ENCODE measurements at places on chromosomes 7 and 10.

DNA sequence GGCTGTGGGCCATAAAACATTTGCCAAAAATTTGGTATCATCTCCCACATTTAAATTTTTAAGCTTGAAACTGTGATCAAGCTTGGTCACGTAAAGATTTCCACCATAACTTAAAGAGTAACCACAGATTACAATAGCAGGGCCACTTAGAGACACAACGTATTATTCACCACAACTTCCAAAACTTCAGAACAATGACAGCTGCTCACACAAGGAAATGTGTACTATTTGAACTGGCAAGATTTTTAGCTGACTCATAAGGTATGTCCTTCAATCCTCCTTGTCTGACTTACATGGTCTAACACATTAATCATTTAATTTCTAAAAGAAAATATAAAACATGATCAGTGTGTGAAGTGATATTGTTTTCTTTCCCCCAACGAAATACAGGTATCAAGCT lies 234.5 kb downstream of the PARD3 start:
- DNase-seq = no peak

DNA sequence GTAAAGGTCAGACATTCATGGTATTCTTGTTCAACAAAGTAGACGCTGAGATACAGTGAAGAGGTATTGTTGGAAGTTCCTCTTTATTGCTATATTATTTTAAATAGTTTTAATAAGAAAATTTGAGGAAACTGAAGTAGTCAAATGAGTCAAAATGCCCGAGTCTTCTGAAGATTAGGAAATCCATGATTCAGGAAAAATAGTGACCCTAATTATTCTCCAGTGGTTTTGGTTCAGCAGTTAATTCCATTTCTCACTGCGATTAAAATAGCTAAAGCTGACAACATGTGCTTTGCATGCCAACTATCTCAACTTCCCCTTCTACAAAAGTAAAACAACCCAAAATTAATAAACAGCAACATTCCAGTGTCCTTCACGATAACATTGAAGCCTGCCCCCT lies 32.7 kb upstream of the PFKP start:
- DNase-seq = no peak

GRCh38 chr7:150737265-150738055 lies at the start of gene GIMAP5:
GIMAP5 (plus strand) TSS chr7:150737418; CDS start chr7:150740885, 3,467 bp downstream.
- DNase-seq = no peak

DNA sequence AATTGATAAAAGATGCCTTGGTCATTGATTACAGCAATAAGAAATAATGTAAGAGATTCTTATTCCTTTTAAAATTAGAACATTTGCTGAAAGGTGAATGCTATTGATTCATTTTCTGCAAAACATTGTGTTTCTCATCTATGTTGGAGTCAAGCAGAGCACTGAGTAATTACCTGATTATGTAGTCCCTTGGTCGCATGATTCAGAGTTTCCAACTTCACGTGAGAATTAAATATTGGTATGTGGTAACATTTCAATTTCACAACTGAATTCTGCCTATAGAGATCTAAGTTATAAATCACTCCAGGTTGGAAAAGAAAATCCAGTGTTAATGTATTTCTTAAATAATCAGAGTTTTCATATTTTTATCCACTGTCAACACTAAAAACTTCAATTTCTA lies 701.4 kb downstream of the PHTF2 start:
- DNase-seq = no peak

DNA sequence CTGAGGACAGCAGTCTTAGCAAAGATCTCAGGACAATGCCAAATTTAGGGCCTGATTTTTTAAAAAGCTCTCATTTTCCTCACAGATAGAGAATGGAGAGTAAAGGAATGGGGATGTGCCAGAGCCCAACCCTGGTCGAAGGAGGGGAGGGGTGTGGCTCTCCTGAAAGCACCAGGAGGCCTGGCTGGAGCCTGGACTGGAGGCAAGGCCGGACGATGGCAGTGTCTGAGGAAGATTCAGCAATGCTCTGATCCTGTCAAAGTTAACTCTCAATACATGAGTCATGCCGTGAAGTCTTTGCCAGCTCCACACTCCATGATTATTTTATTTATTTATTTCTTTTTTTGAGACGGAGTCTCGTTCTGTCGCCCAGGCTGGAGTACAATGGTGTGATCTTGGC lies 108.3 kb downstream of the UPF2 start:
- DNase-seq = no peak

GRCh38 chr10:133143200-133143533 lies 16.9 kb upstream of the KNDC1 start:
- no peak for DNase-seq

GRCh38 chr7:135662123-135662372 lies 266 bp upstream of the STMP1 start:
- DNase-seq = no peak

DNA sequence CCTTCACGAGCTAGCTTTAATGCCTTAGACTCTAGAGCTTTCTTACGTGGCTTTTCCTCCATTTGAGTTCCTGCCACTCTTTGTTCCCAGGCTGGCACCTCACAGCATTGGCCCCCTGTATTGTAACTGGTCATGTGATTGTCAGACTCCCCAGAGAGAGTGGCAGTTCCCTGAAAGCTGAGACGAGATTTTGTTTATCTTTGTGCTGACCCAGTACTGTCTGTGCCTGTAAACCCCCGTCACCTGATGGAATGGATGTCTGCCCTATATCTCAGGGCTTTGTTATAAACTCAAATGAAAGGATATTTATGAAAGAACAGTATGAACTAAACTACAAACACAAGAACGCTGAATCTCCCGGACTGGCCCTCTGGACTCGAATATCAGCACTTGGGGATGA lies 13.0 kb downstream of the NOBOX start:
- DNase-seq = no peak

DNA sequence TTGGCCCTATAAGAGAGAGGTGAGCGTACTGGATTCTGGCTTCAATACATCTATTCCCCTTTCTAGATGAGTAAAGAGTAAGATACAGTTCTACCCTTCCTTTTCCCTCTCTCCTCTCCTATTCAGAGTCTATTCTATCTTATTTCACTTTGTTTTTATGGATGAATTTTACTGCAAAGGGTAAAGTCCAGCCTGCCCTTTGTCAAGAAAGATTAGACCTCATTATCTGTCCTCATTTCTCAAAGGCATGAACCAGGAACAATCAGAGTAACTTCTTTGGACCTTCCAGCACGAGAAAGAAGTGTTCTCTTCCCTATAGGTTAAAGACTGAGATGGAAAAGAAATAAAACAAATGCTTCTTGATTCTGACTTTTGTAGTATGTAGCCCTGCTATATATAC lies 239.0 kb downstream of the PRKG1 start:
- DNase-seq = no peak

DNA sequence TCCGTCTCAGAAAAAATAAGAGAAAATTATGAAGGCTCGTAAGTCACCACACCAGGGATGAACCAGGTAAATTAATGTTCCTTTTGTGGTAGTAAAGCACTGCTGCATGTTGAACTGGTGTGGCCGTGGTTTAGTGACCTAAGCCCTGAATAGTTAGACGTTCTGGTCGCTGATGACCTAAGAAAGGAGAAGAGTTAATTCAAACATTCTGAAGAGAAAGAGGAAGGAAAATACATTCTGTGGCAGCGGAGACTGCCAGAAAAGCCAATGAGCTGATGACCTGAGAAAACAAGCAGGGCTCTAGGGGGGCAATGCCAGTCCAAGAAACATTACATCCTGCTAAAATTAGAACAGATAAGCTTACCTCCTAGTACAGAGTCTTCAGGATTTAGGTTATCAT lies 17.5 kb downstream of the DNAJC9 start:
- DNase-seq = no peak

DNA sequence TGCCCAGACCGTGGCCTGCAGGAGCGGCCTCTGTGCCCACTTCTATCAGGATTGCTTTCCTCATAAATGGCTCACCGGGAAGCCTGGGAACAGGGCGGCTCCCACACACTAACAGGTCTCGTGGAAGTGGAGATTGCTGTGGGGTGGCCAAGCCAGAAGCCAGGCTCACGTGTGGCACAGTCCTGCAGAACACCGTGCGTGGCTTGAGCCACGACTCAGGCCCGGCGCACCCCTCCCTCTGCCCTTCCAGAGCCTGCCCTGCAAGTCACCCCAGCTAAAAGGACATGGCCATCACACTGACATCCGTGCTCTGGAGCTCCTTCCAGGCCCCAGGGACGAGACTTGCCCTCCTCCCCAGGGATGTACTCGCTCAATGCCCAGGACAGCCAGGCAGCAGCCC lies 7.0 kb downstream of the GPER1 start:
- DNase-seq = no peak

DNA sequence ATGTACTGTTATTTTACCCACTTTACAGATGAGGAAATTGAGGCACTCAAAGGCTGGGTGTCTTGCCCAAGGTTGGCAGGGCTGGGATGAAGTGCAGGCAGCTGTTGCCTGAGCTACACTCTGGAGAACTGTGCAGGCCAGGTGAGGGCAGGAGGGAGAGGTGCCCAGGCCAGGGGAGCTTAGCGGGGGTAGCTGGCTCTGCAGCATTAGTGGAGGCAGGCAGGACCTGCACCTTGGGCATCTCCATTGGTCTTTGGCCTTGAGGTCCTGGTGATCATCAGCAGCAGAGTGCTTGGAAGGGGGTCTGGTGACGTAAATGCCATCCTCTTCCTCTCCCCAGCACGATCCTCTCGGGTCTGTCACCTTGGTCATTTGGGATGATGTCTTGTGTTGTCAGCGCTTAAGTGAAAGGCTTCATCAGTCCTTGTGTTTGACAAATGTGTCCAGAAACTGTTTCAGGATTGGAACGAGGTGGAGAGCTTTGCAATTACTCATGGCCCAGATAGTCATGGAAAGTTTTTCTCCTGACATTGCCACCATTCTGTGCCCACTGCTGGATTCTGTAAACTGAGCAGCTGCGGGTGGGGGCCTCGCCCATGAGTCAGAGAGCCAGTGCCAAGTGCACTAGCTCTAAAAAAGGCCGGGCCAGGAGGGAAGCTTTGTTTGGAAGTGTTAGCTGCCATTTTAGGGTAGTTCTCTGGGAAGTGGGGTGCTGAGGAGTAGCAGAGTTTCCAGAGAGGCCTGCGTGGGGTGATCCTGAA lies 47.6 kb downstream of the TSPAN15 start:
- no peak for DNase-seq

- no peak for DNase-seq
These were observed 1.9 kb downstream of the ZKSCAN1 start for GRCh38 chr7:100017300-100017699.

- DNase-seq = no peak
These were observed 806 bp upstream of the VIPR2 start for GRCh38 chr7:159145490-159145855.

DNA sequence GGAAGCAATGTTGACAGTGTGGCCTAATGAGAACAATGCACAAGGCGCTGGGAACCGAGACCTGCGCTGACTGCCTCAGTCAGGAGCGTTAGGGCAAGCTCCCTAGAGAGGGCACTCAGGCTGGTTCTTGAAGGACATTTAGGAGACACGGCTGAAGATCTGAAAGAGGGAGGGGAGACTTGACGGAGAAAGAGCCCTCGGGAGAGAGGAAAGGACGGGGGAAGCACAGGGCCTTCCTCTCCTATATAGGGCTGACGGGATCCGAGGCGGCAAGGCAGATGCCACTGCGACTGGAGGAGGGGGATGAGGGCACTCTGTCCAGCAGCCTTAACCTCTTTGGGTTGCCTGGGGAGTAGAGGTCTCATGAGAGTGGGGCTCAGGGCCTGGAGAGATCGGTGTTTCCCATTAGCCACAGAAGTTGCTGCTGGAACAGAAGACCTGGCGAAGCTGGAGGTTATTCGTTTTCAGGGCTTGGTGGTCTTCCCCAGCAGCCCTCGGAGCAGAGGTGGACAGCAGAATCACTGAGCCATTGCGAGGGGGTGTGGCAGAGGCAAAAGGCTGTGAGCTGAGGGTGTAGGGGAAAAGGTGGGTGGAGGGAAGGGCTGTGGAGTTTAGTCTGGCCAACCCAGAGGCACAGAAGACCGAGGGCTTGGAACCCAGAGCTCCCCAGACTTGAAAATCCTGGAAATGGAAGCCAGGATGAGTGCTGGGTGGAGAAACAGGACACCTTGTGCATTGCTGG lies 36.0 kb downstream of the CLEC2L start:
- no peak for DNase-seq

DNA sequence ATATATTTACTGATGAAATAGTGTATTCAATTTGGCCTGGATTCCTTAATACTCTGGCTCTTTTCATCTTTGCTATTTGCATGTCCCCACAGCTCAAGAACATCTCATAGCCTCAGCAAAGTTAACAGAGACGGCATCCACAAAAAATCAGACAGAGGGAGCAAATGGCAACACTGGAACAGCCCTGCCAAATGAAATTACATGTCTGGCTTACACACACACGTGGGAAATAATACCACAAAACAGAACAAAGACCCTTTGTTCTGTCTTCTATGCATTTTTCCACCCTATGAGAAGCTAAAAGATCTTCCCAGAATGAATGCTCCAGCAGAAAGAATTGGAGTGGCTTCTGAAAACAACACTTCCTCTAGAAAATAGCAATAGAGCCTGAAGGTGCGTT lies 139.5 kb downstream of the ALOX5 start:
- no peak for DNase-seq

DNA sequence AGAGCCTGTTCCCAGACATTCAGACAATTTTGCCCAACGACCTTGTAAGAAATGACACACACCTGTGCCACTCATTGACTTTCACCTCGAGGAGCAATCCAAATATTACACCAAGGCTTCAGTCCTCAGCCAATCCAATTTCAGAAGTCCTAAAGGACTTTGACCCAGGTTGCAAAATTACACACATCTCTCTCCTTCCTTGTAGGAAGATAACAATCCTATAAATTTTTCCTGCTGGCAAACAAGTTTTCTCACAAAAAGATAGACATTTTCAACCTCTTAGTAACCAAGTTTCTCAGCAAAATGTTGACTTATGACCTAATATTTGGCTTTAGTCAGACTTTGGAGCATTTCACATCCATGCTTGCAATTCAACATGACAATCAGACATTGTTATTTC lies 745.0 kb downstream of the GRID1 start:
- DNase-seq = no peak

- no peak for DNase-seq
These were observed 223.7 kb downstream of the MTERF1 start for GRCh38 chr7:91656541-91657482.

- DNase-seq = no peak
These were observed 171.9 kb upstream of the TEX47 start for GRCh38 chr7:88967432-88967831.

- no peak for DNase-seq
These were observed 2.7 kb upstream of the PRXL2A start for GRCh38 chr10:80405626-80406025.

GRCh38 chr10:46019569-46020343 lies 10.7 kb downstream of the NCOA4 start:
- no peak for DNase-seq

- DNase-seq = no peak
These were observed 1.2 kb downstream of the TBXAS1 start for GRCh38 chr7:139830292-139830691.

GRCh38 chr7:159039716-159040115 lies 105.0 kb downstream of the VIPR2 start:
- no peak for DNase-seq

GRCh38 chr10:75877877-75878276 lies 446.5 kb downstream of the LRMDA start:
- no peak for DNase-seq

- DNase-seq = no peak
These were observed 535.6 kb upstream of the GHITM start for GRCh38 chr10:83603708-83604107.

Measured in NCI-H1436 treated with DMSO at 0.1 percent for 48 hours (cell line).